ENCODE measurements at places on chromosomes 2 and 18.
A peak's percentile ranks its signal among the peaks of the same experiment; 100 is the strongest.

DNA sequence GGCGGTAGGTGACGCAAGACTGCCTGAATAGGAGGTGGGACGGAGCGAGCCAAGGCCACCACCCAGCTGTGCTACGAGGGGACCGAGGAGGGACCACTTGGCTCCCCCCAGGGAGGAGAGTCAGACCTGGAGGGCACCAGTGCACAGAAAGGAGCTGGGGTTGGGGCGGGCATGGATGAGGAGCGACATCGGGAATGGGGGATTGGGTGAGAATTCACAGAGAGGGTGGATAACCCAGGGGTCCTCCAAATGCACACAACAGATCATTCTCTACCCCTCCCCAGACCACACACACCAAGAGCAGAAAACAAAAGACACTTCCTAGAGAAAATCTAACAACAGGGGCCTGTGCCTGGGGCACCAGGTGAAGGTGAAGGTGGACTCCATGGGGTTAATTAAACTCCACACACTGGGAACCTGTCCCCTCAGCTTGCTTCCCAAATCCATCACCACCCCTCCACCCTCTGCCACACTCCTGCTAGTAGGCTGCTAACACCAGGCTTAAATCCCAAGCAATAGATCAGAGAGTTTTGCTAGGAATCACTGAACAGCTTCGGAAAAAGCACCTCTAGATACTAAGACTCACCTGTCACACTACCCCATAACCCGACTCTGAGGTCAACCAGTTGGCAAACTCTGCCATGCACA, 274.6 kb downstream of the EIPR1 start:
- no peak for DNase-seq

DNA sequence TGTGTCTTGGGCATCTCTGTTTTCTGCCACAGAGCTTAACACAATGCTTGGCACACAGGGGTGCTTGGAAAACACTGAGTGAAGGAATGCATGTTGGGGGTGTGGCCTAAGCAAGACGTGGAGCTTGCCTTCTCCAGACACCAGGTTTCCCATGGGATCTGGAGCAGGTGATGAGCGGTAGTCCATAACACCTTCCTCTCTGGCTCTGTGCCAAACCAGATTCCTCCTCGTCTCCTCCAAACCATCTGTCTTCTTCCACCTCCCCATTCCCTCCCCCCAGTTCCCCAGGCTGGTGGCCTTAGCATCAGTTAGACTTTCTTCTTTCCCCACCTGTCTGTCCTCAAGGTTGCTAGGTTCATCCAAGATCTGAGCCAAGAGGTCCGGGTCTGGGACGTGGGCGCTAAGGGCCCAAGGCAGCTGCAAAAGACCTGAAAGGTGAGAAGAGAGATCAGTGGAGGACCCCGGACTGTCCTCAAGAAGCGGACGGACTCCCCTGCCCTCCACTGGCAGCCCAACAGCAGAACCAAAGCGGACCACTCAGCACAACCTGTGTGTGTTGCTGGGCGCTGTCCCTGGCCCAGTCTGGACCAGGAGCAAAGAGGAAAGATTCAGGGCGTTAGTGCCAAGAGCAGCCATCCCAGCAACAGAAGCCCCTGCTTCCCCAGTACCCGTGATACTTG, 1.2 kb upstream of the ITM2C start:
- no peak for DNase-seq

- no peak for DNase-seq
Observed at GRCh38 chr2:126850940-126851339, 47.8 kb upstream of the TEX51 start.

DNA sequence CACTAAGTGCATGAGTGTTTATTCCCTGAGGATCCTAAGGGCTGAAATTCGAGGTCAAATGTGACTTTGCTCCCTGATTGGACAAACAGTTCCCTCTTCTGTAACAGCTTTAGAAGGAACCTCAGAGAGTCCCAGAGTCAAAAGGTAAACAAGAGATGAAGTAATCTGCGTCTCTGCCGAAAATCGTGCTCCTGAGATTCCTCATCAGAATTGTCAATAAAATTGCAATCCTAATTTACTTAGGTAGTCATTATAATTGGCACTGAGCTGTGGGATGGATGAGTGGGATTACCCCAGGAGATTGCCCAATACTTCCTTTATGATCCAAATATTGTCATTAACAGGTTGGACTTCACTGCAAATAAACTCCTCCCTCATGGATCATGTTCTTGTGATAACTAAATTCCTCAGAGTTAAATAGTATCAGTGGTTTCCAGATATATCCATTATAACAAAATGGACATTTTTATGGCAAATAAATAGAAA, 907 bp upstream of the SUCLG1 start:
- DNase-seq = no peak

DNA sequence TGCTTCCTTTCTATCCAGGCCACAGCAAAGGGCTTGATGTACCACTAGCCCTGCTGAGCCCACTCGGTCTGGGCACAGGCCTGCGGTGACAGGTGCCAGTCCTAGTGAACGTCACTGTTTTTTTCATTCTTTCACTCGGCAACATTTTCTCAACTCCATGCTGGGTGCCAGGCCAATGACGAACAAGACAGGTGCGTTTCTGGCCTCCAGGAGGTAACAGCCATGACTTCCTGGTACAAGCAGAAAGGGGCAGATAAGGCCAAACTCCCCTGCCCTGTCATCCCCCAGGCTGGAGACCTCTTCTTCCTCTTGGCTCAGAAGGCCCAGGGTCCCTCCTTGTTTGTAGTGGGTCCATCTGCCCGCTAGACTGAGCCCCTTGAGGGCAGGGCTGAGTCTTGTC, 55.7 kb upstream of the OTOF start:
- DNase-seq = no peak

GRCh38 chr2:149658553-149658952, 71.0 kb upstream of the MMADHC start:
- no peak for DNase-seq

- DNase-seq = no peak
Observed at GRCh38 chr18:22939649-22940048, 6.5 kb downstream of the RBBP8 start.

DNA sequence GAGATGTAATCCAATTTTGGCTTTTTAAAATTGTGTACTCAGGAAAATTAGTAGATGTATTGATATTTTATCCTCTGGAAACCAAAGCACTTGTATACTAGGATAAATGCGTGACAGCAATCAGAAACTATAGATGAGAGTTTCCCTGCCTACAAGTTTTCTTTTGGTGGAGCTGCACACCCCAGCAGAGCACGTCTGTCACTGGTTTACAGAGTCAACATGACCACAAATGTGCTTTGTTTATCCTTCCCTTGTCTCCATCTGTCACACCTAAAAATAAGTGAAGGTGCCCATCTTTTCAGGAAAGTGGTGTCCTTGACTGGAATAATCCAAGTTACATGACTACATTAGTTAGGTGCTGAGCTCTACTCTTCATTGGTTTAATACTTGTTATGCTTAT, 210.4 kb upstream of the DSEL start:
- no peak for DNase-seq

- DNase-seq = no peak
Observed at GRCh38 chr2:157473581-157473980, 29.7 kb upstream of the CYTIP start.

- no peak for DNase-seq
Observed at GRCh38 chr2:139465789-139466188, 685.6 kb upstream of the NXPH2 start.

DNA sequence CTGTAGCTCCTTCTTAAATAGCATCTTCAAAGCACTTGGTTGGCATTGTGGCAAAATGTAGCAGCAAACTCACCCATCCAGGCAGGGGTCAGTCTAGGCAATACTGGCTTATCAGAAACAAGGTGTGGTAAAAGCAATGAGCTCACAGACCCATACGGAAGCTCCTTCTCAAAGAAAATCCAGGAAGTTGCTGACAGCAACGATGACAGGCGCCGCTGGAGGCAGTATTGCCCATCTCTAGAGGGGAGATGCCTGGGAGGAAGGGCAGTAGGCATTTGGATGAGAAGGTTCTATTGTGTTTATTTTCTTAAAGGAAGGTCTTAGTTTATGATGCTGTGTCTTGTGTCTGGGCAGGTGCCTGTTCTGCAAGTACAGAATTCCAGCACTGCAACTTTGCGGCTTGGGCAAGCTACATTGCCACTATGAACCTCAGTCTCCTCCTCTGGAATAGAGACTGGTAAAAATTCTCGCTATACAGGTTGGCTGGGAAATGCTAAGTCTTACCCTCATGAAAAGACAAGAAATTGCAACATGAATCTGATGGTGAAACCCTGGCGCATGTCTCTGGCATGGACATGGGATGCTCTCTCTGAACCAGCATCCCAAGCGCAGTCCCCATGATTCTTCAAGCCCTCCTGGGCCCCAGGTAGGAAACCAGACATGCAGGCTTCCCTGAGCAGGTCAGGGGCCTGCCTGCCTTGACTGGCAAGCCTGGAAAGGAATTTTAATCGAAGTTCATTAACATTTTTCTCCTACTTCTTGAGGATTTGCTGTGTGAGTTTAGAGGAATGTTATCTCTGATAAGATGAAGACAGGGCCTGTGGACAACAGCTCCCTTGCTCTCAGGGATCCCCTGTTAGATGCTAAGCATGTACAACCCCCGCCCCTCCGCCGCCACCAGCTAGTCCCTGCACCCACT, 156.0 kb downstream of the TFCP2L1 start:
- DNase-seq = no peak

- peak; percentile 70 for DNase-seq
Observed at GRCh38 chr2:173402405-173402974, 47.8 kb downstream of the CDCA7 start.

GRCh38 chr2:191646163-191646902, 31.6 kb upstream of the NABP1 start:
- no peak for DNase-seq

- DNase-seq = no peak
Observed at GRCh38 chr2:230796280-230796862, 68.4 kb upstream of the ITM2C start.

DNA sequence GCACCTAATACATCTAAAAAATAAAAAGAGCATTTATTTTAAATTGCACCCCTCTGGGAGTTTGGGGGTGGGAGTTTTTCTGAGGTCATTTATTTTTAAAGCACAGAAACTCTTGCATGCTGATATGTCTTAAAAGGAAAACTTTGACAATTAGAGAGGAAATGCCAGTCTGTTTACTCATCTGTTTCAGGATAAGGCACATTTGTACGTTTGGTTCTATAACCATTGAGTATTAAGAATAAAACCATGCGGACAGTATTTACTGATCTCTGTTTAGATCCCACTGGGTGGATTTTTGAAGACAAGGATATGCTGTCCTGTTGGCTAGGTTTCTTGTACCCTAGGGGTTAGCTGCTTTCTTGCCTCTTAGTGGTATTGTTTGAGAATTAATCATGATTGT, 122.9 kb downstream of the TANC1 start:
- no peak for DNase-seq

DNA sequence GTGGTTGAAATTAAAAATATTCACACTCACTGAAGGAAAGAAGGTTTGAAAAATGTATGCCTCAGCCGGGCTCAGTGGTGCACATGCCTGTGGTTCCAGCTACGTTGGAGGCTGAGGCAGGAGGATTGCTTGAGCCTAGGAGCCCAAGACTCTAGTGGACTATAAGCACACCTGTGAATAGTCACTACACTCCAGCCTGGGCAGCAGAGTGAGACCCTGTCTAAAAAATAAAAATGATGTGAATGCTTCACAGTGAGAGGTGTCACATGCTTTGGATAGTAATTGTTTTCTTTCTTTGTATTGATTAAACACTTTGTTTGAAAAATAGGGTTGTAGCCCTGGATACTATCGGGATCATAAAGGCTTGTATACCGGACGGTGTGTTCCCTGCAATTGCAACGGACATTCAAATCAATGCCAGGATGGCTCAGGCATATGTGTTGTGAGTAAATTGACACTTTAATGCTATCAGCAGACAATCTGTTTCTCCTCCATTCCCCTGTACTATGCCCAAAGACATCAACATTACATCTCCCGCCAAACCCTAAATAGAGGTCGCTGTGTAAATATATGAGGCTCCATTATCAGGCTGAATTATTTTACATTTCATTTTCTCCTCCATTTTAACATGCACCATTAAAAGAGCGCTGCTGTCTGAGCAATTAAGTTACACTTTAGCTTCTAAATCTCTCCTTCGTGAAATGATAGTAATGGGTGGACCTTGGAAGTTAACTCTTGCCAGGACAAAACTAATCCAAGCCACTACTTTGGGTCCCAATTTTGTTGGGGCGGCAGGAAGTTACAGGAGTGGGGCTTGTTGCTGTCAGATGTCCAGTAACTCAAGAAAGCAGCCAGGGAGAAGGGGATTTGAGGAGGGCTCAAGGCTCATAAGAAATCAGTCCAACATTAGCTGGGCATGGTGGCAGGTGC, 138.3 kb upstream of the TTC39C start:
- DNase-seq = no peak

DNA sequence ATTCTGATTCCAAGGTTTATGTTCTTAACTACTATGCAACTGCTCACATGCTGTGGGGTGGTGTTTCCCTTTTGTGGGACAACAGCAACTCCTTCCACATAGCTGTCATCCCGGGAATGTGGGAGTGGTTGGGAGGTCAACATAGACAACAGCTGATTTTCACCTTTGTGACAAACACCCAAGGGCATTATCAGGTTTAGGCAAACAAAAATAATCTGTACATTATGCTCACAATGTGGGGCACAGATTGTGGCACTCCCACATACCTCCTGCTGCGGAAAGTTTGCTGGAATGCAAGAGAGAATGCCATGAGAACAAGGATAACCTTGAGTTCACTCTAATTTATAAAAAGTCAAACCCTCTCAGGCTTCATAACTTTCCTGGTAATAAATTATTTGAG, 582.6 kb downstream of the CNTNAP5 start:
- DNase-seq = no peak

GRCh38 chr2:205086662-205087061, 541.4 kb downstream of the PARD3B start:
- DNase-seq = no peak

- DNase-seq = no peak
Observed at GRCh38 chr2:235538981-235539380, 45.1 kb downstream of the AGAP1 start.

DNA sequence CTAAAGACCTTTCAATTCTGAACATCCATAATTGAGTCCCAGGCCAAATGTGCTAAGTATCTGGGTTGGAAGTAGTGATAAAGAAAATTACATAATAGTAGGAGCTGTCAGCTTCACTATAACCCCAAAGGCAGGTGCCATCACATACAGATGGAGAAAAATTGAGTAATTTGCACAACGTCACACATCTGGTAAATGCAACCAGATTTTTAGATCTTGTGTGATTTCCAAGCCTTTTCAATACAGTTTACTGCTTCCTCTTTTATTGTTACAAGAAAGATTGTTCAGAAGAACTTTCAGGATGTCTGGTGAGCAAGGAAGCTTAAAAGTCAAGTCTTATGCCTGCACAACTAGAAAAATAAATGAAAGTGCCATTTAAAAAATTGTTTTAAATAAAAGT, 62.3 kb downstream of the UBE2E3 start:
- DNase-seq = no peak

GRCh38 chr2:49837561-49838293, 683.4 kb upstream of the FSHR start:
- DNase-seq = no peak

- DNase-seq = no peak
Observed at GRCh38 chr18:10142496-10143160, 228.8 kb downstream of the VAPA start.

DNA sequence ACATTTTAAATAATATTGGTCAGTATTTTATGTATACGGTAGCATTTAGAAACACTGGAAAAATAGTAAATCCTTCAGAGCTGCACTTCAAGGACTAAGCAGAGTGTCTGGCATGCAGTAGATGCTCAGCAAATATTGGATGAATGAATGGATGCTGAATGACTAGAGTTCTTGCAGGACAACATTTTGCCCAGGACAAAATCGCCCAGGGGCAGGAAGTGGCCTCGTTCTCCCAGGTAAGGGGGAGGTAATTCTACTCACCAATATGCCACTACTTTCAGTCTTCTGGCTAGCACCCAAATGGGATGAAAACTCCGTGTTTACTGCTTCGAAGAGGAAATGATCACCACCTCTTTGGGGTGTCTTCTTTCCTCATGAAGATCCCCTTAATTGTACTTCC, 4.0 kb upstream of the DGUOK start:
- DNase-seq = no peak
